ENCODE measurements at places on chromosomes 13 and 19. TPM values are rescaled to one million over a fixed set of nuclear protein-coding genes. Genes with fewer than 3 reads are reported as not detected.

DNA sequence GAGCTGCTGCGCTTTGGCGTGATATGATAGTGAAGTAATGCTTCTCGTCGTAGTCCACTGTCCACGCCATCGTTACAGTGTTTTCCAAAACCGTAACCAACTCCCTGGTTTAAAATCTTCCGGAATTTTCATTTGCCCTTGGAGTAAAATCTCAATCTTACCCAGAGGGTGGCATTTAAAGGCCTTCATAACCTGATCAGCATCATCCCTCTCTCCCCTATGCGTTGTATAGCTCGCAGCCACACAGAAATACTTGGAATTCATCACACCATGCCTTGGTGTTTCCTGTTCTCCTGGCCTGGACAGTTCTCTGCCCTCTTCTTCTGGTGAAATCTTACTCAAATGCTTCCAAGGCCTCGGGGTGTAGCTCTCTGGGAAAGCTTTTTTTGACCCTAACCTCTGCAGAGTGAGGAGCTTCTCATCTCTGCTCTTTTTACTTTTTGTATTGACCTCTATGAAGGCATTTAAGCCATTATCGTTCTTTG lies 839 bp downstream of the MPHOSPH8 start:
- H3K27ac ChIP-seq, result no peak overlapping the region
- DNase-seq, result peak; percentile 46
- no peaks in the 10 kb centered on the region for H3K27me3 ChIP-seq
- H3K4me3 ChIP-seq, result peak overlapping the region; percentile 73
- H3K4me1 ChIP-seq, result peaks cover 12% of the 10 kb centered on the region
- peaks cover 10% of the 10 kb centered on the region for H3K36me3 ChIP-seq

GRCh38 chr19:53537121-53537520 lies 824 bp upstream of the ZNF331 start:
- peaks cover 19% of the 10 kb centered on the region for H3K4me1 ChIP-seq
- no peak for DNase-seq
- peak overlapping the region; percentile 81 for H3K27ac ChIP-seq

DNA sequence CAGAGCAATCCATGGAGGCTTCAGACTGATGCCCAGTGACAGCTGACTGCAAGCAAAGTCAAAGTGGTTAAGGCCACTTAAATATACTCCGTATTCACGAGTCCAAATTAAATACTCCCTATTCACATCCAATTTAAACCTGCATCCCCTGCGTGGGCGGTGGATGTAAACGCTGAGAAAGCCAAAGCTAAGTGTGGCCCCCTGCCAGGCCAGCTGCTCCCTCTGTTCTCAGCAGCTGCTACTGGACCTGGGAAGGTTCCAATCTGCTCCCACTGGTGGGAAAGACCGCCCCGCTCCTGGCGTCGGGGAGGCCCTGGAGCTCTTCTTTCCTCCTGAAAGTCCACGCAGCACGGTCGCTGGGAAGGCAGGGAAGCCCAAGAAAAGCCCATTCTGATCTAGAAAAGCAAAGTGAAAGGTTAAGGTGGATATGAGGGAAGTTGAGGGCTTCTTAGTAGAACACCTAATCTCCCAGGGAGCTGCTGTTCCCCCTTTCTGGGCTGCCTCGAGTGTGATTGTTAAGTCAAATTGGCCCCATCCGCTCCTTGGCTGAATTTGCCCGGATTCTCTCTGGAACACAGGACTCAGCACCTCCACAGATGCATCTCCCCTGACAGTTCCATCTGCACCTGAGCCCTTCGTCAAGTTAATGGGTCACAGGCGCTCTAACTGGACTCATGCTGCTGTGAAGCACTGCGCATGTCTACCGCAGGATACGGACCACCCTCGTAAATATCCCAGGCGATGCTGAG lies 205.5 kb downstream of the USP12 start:
- H3K27me3 ChIP-seq, result no peaks in the 10 kb centered on the region
- no peak for DNase-seq
- no peak overlapping the region for H3K4me3 ChIP-seq
- no peaks in the 10 kb centered on the region for H3K36me3 ChIP-seq

DNA sequence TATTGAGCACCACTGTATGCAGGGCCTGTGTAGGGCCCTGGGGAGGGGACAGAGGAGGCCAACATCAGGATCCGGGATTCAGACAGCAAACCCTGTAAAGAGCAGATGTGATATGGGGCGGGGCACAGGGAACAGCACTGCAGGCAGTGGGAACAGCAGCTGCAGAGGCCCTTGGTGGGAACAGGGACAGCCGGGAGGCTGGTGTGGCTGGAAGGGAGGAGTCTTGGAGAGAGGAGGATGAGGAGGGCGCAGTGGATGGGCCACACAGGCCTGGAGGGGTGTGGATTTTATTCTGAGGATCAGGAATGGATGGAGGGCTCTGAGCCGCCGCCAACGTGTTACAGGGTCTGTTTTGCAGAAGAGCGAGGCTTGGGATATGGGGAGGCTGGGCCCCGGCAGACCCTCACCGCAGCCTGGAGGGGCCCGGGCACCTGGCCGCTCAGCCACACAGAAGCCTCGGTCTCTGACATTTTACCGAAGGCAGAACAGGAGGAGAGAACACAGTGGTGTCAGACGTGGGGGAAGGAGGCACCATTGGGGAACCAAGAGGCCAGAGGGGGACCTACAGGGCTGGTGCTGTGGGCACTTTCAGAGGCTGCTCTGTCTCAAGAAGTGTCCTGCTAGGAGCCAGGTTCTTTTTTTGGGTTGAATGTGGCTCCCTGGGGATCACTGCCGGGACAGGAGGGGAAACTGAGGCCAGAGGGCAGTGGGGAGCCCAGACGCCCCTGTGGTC lies 6.9 kb downstream of the EFNA2 start:
- peaks cover 28% of the 10 kb centered on the region for H3K27me3 ChIP-seq
- no peaks in the 10 kb centered on the region for H3K4me1 ChIP-seq
- no peak for DNase-seq
- no peaks in the 10 kb centered on the region for H3K36me3 ChIP-seq

- H3K4me1 ChIP-seq, result no peaks in the 10 kb centered on the region
- no peak for DNase-seq
- no peak overlapping the region for H3K4me3 ChIP-seq
Measured at GRCh38 chr19:1575323-1576241, 7.5 kb upstream of the MEX3D start.

The SIAH3 gene
- total RNA-seq, result not detected
